NCI-H2107 (cell line): ENCODE measurements at places on chromosomes 1 and 21.
A peak's percentile ranks its signal among the peaks of the same experiment; 100 is the strongest.

GRCh38 chr1:78075621-78076020, 29.9 kb downstream of the GIPC2 start:
- DNase-seq: no peak

DNA sequence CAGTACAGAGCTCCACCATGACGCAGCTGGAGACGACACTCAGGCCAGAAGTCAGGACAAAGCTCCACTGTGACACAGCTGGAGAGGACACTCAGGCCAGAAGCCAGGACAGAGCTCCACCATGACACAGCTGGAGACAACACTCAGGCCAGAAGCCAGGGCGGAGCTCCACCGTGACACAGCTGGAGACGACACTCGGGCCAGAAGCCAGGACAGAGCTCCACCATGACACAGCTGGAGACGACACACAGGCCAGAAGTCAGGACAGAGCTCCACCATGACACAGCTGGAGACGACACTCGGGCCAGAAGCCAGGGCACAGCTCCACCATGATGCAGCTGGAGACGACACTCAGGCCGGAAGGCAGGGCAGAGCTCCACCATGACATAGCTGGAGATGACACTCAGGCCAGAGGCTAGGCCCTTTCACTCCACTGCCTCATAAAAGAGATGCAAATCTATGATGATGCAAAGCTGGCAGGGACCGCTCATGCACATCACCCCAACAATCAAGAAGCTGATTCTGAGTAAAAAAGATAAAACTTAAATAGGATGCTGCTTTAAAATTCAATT, 13.6 kb upstream of the OR2B11 start:
- no peak for DNase-seq

GRCh38 chr21:31498985-31499384, 154.9 kb upstream of the TIAM1 start:
- DNase-seq: no peak

DNA sequence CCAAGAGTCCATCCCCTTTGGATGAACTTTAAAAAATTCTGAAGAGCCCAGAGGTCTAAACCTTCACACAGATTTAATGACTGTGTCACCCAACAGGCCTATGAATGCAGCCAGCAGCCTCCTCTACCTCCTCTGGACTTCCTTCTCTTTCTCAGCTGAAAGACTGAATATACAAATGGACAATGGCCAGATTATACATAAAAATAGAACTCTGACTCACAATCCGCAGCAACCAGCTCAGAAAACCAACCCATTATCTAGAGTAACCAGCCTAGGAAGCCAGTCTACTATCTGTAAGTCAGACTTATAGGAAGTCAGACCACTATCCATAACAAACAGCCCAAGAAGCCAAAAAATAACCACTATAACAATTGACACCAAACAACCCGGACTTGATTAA, 224.5 kb downstream of the ASTN1 start:
- no peak for DNase-seq

- no peak for DNase-seq
These were observed at the start of gene HUNK for GRCh38 chr21:31872452-31873274. Gene HUNK, plus strand, starts transcription at chr21:31873020. Its CDS starts 655 bp downstream, at chr21:31873675.

GRCh38 chr1:28154078-28154594, 22.4 kb downstream of the PTAFR start:
- DNase-seq: no peak

DNA sequence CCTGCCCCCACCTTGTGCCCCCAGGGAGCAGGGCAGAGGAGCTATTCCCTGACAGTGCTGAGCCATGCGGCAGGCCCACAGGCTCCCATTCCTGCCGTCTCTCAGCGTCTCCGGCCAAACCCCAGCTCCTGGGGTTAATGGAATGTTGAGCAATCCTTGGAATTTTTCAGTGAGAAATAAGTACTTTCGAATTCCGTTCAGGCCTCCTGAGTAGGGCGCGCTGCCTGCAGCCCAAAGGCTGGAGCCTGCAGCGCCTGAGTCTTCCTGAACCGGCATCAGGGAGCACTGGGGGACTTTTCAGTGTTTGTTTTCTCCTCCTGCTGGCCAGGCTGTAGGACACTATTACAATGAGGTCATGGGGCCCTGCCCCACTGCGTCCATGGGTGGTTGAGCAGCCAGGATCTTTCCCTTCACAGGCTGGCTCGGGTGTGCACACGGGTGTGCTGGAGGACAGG, 33.3 kb upstream of the CSF1 start:
- DNase-seq: no peak

- DNase-seq: no peak
These were observed 122.7 kb downstream of the ST6GALNAC5 start for GRCh38 chr1:76989976-76990375.

DNA sequence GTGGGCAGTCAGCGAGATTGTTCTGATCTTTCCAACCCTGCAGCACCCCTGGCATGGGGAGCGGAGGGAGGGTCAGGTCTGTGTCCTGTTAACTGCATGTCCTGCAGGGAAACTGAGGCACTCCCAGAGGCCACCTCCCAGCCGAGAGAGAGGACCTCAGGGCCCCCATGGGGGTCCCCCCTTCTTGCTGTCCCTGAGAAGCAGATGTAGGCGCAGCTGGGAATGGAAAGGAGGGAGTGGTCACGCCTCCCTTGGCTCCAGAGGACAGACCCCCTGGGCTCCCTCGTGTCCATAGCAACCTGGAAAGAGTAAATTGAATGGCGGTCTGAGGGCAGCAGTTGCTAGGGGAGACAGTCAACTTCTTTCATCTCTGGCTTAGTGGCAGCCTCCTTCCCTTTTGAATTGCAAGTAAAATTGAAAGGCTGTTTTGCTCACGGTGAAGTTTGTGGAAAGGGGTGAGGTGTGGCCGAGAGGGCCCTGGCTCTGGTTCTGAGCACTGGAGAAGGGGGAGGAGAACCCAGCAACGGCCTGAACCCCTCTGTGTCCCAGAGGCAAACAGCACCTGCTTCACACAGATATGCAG, 4.9 kb downstream of the CROCC start:
- peak; percentile 90 for DNase-seq

DNA sequence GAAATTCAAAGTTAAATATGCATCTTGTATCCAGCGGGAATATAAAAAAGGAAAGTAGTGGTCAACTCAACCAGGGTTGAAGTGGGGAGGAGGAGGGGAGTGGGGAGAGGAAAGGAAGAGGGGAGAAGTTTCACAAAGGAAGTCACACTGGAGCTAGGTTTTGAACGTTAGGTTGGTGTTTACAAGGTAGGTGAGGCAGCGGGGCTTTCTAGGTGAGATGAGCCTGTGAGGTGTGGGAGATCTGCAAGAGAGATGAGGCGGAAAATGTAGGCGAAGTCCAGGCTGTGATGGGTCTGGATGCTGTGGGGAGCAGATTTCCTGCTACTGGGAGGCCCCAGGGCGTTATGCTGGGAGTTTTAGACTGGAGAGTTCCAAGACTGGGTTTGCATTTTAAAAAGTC, 36.1 kb upstream of the IL20 start:
- no peak for DNase-seq

GRCh38 chr21:39073063-39073462, 110.2 kb downstream of the PSMG1 start:
- no peak for DNase-seq

GRCh38 chr1:107152395-107152794, 11.6 kb downstream of the NTNG1 start:
- no peak for DNase-seq

DNA sequence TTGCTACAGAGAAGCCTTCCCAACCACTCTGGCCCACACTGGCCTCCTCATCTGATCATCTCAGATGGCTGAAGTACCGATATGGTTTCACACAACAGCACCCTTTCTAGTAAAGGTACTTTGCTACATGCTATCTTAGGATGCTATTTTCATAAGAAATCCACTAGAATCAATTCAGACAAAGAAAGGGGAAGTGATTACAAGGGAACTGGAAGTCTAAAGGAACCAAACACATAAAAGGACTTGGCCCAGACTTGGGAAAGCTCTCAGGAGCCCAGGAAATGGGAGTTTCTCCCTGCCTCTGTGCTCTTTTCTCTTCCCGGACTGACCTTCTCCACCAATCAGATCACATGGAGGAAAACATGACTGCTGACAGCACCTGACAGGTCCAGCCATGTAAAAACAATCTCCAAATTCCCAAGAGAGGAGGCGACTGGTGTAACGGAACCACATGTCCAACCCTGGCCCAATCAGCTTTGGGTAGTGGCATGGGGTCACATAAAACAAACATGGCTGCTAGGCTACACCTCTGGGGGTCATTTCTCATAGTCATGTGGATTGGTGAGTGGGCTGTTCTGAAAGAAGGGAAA, 12.7 kb upstream of the FOXE3 start:
- DNase-seq: no peak

- no peak for DNase-seq
These were observed 145.1 kb downstream of the KCNJ6 start for GRCh38 chr21:37771181-37771580.

- no peak for DNase-seq
These were observed 244.3 kb downstream of the SLC45A1 start for GRCh38 chr1:8562222-8562621.

DNA sequence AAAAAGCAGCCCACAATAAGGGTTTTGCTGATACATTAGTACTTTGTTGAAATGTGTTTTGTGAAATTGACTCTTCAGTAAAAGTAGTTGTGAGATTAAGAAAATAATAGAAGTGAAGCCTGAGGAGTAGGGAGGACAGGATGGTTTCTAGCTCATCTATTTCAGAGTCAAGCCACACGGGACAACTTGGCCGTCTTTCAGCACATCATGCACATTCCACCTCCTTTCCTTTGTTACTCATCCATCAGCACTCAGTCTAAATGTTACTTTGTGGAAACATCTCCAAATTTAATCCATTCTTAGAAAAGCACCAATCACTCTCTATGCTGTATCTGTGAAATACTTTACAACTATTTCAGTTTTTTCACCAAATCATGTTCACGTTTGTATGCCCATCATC, 223.3 kb downstream of the FGGY start:
- no peak for DNase-seq

DNA sequence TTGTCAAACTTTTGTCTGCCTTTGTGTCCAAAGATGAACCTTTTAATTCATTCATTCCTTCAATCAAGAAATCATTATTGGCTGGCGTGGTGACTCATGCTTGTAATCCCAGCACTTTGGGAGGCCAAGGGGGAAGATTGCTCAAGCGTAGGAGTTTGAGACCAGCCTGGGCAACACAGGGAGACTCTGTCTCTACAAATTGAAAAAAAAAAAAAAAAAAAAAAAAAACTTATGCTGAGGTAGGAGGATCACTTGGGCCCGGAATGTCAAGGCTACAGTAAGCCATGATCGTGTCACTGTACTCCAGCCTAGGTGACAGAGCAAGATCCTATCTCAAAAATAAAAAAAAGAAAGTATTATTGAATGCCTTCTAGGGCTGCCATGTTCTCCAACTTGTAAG, 51.3 kb upstream of the CXADR start:
- DNase-seq: no peak

- no peak for DNase-seq
These were observed 19.0 kb upstream of the PTPN14 start for GRCh38 chr1:214570442-214570841.

- no peak for DNase-seq
These were observed 77.5 kb upstream of the L1TD1 start for GRCh38 chr1:62117018-62117750.

DNA sequence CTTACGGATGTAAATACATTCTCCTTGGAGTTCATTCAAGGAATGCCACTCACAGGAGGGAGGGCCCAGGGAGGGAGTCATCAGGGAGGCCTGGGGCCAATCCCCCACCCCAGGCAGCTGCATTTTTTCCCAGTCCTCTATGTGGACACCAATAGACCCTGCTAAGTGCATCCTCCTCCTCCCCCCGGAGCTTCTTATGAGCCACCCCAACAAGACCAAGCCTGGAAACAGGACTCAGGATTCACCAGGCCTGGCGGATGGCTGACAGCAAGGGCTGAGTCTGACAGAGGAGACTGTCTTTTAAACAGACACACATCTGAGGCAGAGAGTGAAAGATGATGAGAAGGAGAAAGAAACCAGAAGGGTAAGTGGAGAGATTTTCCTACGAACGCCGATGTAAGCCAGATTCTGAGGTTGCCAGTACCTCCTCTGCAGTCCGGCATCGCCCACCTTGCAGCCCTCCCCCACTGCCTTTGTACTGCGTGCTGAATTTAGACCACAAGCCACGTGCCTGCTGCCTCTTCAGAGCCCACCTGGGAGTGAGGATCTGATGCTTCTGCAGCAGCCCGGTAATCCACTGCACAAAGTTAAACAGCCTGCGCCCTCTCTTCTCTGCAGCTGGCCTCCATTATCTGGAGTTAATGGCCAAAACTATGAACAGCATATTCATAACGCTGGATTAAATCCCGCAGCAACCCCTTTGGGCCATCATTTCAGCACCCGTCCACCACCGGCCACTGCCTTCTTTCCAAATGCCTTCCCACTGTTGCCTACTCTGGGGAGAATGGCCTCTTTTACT, 17.6 kb upstream of the SFPQ start:
- peak; percentile 53 for DNase-seq

- no peak for DNase-seq
These were observed 56.8 kb downstream of the NFIA start for GRCh38 chr1:61138921-61139774.

- no peak for DNase-seq
These were observed 49.5 kb upstream of the TENT5C start for GRCh38 chr1:117556341-117556740.

- no peak for DNase-seq
These were observed 6.2 kb downstream of the SIM2 start for GRCh38 chr21:36704958-36705678.

- DNase-seq: no peak
These were observed 1284.7 kb downstream of the BRINP3 start for GRCh38 chr1:189192741-189193520.

DNA sequence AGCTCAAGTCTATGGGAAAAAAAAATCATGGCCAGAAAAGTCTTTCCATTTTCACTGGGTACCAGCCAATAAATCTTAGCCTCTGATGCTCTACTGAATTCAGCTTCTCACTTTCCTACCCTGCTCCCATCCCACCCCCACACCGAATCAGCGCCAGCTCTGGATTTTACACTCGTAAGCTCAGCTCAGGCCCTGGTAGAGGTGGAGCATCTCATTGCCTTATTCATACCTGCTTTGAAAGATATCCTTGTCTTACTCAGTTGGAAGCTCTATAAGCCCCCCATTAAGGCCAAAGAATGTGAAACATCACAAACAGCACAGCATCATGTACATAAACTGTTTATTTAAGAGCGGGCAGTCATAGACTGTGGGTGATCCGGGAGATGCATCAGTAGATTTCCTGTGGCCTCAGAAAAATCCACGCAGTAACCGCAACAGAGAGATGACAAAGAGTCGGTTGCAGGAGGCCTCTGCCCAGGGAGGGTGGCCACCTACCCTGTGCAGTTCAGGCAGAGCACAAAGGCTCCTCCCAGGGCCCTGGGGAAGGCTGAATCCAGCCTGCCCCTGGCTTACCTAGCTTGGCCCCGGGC, 36.4 kb upstream of the ETS2 start:
- DNase-seq: no peak
